ENCODE measurements at places on chromosomes 11 and 22.

DNA sequence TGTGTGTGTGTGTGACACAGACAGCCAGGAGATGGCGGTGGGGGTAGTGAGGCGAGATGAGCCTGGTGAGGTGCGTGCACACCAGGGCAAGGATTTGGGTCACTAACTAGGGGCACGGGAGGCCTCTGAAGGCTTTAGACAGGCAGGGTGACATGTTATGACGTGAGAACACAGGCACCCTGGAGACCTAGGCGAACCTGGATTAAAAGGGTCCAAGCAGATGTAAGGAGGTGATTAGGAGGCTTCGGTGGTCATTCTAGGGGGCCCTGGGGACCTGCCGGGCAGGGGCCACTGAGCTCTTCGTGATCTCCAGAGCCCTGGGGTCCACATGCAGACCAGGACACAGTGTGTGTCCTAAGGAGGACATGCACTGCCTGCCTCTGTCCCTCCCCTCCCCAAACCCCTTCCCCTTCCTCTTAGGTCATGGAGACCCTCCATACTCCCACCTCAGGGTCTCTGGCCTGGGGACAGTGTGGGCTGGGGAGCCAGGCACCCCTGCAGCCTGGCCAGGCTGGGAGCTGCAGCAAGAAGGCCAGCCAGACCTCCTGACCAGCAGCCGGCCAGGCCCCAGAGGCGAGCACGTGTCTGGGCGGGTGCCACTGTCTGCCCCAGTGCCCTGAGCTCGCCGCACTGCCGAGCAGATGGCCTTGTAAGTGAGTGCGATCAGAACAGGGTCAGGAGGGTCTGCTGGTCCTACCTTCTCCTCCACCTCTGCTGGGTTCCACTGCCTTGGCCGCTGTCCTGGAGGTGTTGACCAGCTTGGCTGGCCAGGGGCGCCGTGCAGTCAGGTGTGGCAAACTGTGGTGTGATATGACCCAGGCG, 32.1 kb downstream of the IFT27 start:
- no peak for DNase-seq

- peak; percentile 11 for DNase-seq
Observed at GRCh38 chr11:91104237-91104636, 881.4 kb upstream of the CHORDC1 start.

DNA sequence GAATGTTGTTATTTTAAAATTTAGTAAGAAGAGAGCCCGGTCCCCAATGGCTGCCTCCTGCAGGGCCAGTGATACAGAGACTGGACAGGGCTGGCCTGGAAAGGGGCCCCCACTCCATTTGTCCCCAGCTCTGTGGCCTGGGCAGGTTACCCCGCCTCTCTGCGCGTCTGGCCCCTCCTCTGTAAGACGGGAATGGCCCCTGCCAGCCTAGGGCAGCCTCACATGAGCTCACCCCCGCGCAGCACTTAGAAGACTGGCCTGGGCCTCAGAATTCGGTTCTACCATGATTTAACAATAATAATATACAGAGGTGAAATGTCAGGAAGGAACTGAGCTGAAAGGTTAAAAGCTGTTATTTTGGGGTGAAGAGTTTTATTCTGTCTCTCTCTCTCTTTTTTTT, 1.3 kb downstream of the APOBEC3G start:
- DNase-seq, result no peak

DNA sequence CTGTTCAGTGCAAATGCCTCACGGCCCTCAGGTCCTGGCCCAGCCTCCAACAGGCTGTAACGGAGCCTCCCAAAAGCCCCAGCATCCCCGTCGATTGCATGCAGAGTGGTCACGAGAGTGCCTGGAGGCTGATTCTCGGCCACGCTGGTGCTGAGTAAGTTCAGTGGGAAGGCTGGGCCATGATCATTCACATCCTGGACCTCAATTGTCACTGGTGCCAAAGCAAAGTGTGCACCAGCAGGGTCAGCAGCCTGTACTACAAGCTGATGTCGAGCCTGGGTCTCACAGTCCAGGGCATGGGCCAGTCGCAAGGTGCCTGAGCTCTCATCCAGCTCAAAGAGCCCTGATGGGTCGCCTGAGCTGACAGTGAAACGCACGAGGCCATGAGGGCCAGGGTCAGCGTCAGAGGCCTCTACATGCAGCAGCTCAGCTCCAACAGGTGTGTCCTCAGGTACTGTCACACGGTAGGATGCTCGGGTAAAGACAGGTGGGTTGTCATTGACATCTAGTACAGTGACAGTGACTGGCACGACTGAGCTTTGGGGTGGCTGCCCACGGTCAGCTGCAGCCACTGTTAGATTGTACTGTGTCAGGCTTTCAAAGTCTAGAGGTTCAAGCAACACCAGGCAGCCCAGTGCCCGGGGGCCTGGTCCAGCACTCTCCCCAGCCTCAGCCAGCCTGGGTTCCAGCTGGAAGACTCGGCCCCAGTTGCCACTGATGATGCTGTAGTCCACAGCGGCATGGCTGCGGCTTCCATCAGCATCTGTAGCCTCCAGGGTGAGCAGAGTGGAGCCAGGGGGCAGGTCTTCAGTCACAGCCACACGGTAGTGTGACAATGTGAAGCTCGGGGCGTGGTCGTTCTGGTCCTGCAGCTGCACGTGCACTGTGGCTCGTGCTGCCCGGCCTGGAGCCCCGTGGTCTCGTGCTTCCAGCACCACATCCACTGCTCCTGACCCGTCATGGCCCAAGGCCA, 4.5 kb upstream of the TPP1 start:
- no peak for DNase-seq

- peak; percentile 98 for DNase-seq
Observed at GRCh38 chr11:79244241-79244772, 196.5 kb downstream of the TENM4 start.
